ENCODE measurements at places on chromosomes 11 and 22. TPM values are rescaled to one million over a fixed set of nuclear protein-coding genes. Genes with fewer than 3 reads are reported as not detected.

Gene ZDHHC8
- total RNA-seq: 75.6 TPM

- H3K27me3 ChIP-seq: no peaks in the 10 kb centered on the region
- peaks cover 17% of the 10 kb centered on the region for H3K4me1 ChIP-seq
- no peak for DNase-seq
- peaks cover 44% of the 10 kb centered on the region for H3K36me3 ChIP-seq
Measured at GRCh38 chr11:65712633-65713076, 603 bp downstream of the KAT5 start.

GRCh38 chr11:122089111-122089510 lies 26.9 kb downstream of the BLID start:
- H3K27me3 ChIP-seq: peaks cover 5% of the 10 kb centered on the region
- no peak overlapping the region for H3K27ac ChIP-seq

DNA sequence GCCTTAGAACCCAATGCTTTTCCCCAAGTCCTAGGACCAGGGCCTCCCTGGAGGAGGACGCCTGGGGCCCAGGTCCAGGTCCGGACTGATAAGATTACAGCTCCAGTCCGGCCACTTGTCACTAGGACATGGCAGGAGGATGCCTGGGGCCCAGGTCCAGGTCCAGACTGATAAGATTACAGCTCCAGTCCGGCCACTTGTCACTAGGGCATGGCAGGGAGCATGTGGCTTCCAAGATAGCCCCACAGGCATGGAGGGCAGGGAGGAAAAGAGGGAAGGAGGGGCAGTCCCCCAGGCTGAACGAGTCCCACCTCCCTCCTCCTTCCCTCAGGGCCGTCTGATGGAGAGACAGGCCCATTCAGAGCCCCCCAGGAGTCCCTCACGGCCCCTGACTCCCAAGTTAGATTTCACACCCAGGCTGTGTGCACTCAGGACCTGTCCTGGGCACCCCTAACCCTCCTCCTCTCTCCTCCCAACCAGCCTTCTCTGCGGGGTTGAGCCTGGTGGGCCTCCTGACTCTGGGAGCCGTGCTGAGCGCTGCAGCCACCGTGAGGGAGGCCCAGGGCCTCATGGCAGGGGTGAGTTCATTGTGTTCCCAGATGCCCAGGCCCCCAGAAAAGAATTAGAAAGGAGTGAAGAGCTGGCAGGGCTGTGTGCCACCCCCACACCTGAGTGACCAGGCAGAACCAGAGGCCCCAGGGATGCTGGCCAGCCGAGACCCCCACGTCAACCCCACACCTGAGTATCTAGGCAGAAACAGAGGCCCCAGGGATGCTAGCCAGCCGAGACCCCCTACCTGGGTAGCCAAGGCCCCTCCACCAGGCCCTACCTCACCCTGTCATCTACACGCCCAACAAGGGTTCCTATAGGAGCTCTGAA lies 2.1 kb downstream of the TSPAN32 start:
- no peaks in the 10 kb centered on the region for H3K27me3 ChIP-seq
- peaks cover 19% of the 10 kb centered on the region for H3K36me3 ChIP-seq
- H3K4me3 ChIP-seq: peak overlapping the region; percentile 84
- peak; percentile 15 for DNase-seq
- H3K4me1 ChIP-seq: peaks cover 88% of the 10 kb centered on the region
- H3K27ac ChIP-seq: peak overlapping the region; percentile 62
